ENCODE measurements at places on chromosomes 13 and 19.

DNA sequence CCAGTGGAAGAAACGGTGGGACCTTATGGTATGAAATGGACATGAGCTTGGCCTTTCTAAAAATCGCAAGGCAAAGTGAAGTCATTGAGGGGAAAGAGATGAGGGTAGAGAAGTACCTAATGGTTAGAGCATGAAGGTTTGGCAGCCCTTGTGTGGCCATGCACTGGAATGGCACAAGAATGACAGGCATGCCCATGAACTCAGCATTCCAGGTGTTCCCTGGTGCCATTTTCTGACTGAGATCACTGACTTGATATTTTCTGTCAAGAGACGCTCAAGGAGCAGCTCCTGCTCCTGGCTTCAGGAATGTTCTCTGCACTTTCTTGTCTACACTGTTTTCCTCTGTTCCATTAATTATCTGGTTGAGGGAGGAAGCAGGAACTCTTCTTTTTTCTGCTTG lies 225.0 kb upstream of the SLC10A2 start:
- no peak overlapping the region for H3K27ac ChIP-seq
- H3K4me1 ChIP-seq, result no peaks in the 10 kb centered on the region
- DNase-seq, result no peak
- H3K36me3 ChIP-seq, result no peaks in the 10 kb centered on the region
- no peak overlapping the region for H3K4me3 ChIP-seq

DNA sequence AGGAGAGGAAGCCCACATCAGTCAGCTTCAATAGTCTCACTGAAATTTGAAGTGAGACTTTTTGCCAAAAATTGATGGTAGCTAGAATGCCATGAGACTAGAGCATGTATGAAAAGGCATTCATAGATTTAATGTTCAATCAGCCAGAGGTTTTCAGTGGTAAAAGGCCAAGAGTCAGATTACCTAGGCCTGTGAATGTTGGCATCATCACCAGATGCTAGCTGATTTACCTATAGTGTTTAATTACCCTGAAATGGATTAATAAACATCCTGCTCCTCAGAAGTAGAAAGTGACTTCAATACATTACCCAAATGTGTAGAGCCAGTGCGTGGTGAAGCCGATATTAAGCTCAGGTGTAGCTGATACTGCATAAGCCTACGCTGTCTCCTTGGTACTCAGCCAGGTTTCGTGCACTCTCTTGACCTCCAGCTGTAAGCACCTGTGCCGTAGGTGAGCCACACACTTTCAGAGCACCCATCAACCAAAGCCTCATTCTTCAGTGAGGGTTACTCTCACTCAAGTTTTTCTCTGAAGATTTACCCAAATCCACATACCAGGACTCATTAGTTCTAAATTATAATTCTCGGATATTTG lies 1140.3 kb upstream of the SLC10A2 start:
- no peak for DNase-seq
- H3K27ac ChIP-seq, result no peak overlapping the region
- H3K4me1 ChIP-seq, result no peaks in the 10 kb centered on the region

- H3K4me3 ChIP-seq, result no peak overlapping the region
- no peak for DNase-seq
- no peak overlapping the region for H3K27ac ChIP-seq
- no peaks in the 10 kb centered on the region for H3K36me3 ChIP-seq
Measured at GRCh38 chr13:100872761-100873160, 198.2 kb upstream of the TMTC4 start.

GRCh38 chr13:107969546-107969945 lies 245.8 kb downstream of the LIG4 start:
- H3K4me1 ChIP-seq, result no peaks in the 10 kb centered on the region

DNA sequence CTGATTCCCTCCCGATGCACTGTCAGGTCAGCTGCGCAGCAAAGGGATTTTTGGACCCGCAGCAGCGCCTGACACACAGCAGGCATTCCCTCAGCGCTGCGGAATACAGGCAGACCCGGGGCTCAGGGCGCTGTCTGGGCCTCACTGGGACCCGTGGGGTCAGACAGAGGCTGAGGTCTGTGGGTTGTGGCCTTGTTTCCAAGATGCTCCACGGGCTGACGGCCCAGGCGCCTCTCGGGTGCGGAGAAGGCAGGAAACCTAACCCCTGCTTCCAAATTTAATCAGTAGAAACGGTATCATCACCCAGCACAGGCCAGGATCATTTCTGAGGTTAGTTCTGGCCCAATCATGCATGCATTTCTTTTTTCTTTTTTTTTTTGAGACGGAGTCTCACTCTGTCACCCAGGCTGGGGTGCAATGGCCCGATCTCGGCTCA lies 686 bp upstream of the RNF126 start:
- peak overlapping the region; percentile 56 for H3K4me3 ChIP-seq
- peaks cover 53% of the 10 kb centered on the region for H3K4me1 ChIP-seq
- H3K36me3 ChIP-seq, result no peaks in the 10 kb centered on the region

DNA sequence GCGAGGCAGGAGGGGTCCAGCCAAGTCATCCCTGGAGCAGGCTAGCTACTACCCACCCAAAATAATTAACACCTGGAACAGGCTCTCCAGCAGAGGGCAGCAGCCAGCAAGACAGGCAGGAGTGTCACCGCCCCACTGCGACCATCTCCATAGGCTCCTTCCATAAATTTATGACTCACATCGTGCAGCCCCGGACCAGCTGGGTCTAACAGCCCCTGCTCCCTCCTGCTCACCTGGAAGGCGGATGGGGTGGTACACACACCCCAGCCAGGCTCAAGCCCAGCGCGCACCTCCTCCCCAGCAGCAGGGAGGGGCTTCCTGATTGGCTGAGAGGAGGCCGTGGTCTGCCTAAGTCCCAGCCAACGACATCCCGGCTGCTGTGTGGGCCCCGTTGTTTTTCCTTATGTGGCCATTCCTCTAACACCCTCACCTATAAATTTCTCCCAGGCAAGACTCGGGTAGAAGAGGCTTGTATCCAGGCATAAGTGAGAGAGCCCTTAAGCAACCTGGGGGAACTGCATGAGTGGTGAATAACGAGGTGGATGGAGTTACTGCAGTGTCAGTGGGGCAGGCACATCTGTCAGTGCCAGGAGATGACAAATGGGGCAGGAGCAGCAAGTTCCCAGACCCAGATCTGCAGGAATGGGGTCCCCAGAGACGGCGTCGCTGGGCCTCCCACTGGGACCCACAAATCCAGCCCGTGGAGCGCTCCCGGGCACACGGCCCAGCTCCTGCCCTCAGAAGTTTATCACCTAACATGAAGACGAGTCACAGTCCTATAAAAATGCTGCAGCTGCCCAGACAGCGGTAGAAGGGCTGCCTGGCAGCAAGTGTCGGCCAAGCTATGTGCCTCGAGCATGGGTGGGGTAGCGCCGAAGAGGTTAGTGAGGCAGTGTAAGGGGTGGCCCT lies 43.1 kb downstream of the CEBPG start:
- peaks cover 3% of the 10 kb centered on the region for H3K36me3 ChIP-seq
- no peak overlapping the region for H3K4me3 ChIP-seq
- H3K4me1 ChIP-seq, result no peaks in the 10 kb centered on the region
- no peaks in the 10 kb centered on the region for H3K27me3 ChIP-seq
- no peak overlapping the region for H3K27ac ChIP-seq

DNA sequence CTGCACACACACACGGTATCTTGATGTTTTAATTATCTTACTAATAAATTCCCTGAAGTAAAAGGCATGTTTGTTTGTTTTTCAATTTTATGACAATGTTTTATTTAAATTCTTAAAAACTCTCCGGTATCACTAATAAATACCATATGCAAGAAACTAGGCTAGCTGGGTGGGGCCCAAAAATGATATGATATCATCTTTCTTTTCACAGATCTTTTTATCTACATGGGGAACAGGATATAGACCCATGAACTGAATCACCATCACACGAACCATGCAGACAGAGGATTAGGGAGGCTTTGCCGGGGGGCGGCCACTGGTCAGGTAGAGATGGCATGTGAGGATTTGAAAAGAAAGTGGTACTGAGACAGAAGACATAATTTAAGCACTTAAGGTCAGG lies 266.4 kb downstream of the ENOX1 start:
- no peak overlapping the region for H3K4me3 ChIP-seq
- peaks cover 7% of the 10 kb centered on the region for H3K4me1 ChIP-seq
- no peak for DNase-seq
- no peak overlapping the region for H3K27ac ChIP-seq
- no peaks in the 10 kb centered on the region for H3K27me3 ChIP-seq
- no peaks in the 10 kb centered on the region for H3K36me3 ChIP-seq

DNA sequence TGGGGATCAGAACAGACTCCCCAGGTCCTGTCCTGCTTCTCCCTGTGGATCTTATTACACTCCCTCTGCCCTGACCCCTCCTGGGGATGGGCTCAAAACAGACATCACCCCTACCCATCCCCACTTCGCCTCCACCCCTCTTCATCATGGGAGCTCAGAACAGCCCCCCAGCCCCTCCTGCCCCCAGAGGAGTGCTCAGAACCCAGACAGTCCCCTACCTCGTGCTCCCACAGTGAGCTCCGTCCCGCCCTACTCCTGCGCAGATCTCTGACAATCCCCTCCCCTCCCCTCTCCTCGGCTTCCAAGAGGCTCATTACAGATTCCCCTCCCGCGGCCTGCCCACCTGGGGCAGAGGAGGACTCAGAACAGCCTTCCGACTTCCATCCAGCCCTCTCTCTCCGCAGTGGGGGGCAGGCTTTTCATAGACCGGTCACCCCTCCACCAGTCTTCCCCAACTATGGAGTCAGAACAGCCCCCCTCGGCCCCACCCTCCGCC lies 6.1 kb downstream of the NXNL1 start:
- H3K27me3 ChIP-seq, result peaks cover 35% of the 10 kb centered on the region
- no peaks in the 10 kb centered on the region for H3K36me3 ChIP-seq
- no peak overlapping the region for H3K27ac ChIP-seq

- peaks cover 56% of the 10 kb centered on the region for H3K4me1 ChIP-seq
- peak overlapping the region; percentile 21 for H3K27ac ChIP-seq
- DNase-seq, result no peak
- no peaks in the 10 kb centered on the region for H3K27me3 ChIP-seq
- no peak overlapping the region for H3K4me3 ChIP-seq
- H3K36me3 ChIP-seq, result no peaks in the 10 kb centered on the region
Measured at GRCh38 chr13:97295283-97296182, 73.4 kb downstream of the MBNL2 start.

DNA sequence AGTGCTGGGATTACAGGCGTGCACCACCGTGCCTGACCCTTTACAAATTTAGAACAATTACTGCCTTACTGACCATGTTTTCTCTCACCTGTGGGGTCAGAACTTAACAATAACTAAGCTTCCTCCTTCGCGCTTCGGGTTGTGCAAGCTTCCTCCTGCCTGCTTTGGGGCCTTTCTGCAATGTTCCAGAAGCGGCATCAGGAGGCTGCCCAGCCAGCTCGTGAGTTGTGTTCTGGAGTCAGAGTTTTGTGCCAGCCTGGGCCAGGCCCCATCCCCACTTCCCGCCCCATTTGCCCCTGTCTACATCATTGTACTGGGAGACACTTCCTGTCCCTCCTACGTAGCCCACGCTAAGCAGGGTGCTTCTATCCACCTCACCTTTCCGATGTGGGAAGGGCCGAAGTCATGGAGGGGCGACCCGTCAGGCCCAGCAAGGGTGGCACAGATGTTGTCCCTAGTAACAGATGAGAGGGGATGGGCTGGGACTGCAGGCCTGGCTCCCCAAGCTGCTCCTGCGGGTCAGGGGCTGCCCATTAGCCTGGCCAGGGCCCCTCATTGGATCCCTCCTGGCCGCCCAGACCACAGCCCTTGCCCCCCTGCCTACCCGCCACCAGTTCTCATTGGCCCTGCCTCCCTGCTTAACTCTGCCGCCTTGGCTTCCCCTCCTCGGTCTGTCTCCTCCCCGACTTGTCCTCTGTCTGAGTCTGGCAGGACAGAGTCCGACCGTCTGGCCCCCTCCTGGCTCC lies 13.4 kb downstream of the UHRF1 start:
- no peaks in the 10 kb centered on the region for H3K27me3 ChIP-seq
- no peak overlapping the region for H3K27ac ChIP-seq
- no peaks in the 10 kb centered on the region for H3K4me1 ChIP-seq
- no peak overlapping the region for H3K4me3 ChIP-seq
- no peaks in the 10 kb centered on the region for H3K36me3 ChIP-seq

DNA sequence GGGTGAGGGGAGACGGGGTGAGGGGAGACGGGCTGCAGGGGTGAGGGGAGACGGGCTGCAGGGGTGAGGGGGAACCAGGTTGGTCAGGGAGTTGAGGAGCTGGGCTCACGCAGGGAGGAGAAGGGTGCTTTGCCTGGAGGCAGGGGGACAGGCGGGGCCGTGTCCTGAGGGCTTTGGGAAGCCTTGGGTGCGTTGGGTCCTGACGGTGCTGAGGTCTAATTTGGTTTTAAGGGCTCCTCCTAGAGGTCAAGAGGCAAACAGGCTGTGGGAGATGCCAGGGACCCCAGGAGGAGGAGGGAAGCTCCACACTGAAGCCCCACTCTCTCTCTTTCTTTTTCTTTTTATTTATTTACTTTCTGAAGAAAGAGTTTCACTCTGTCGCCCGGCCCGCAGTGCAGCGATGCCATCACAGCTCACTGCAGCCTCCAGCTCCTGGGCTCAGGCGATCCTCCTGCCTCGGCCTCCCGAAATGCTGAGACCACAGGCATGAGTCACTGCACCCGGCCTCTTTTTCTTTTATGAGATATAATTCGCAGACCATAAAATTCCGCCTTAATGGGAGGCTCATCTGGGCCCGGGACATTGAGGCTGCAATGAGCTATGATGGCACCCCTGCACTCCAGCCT lies 9.3 kb upstream of the MISP start:
- H3K27ac ChIP-seq, result no peak overlapping the region
- no peaks in the 10 kb centered on the region for H3K4me1 ChIP-seq
- no peaks in the 10 kb centered on the region for H3K27me3 ChIP-seq
- H3K36me3 ChIP-seq, result no peaks in the 10 kb centered on the region
- no peak for DNase-seq
- H3K4me3 ChIP-seq, result no peak overlapping the region

DNA sequence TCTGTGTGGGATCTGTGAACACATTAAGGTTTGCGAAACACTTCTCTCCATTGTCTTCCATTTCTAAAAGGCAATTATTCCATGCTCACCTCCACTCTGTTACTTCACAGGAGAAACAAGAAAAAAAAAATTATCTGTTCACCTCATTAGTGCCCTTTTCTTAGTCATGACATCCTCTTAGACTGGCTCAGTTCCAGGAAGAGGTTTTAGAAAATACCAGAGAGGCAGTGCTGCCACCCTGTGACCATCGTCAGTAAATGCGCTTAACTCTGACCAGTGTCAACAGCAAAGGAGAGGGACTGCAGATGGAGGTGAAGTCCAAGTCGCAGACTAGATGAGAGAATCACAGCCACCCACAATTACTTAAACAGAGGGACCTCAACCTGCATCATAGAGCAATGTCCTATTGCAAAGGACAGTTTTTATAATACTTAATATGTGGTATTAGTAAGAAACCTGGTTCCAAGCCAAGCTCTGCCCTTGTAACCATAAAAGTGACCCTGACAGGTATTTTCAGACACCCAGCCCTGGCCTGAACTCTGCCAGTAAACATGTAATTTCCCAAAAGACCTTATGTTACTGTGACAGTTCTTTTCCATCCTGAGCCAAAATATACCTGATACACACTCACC lies 19.4 kb downstream of the CEACAM21 start:
- no peak overlapping the region for H3K4me3 ChIP-seq
- no peak for DNase-seq
- no peaks in the 10 kb centered on the region for H3K4me1 ChIP-seq

DNA sequence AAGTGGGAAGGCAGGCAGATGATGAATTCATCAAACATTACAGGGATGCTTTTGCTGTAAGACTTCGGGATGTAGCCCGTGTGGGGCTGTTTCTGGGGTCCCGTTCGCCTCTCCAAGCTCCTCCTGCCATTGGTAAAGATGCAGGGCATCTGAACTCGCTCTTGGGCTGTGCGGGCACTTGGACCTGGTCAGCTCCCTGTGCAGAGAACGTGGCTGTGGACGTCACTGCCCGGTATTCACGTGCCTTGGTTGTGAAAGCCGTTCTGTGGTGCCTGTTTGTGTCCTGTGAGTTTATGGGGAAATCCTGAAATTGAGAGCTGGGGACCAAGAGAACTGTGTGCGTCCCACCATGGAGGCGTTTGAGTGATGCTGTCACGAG lies 5.4 kb downstream of the TFDP1 start:
- H3K36me3 ChIP-seq, result peaks cover 4% of the 10 kb centered on the region
- H3K4me3 ChIP-seq, result no peak overlapping the region
